Iris pigment epithelial cell (primary cell): ENCODE measurements at places on chromosomes 1 and 21.
A peak's percentile ranks its signal among the peaks of the same experiment; 100 is the strongest.

DNA sequence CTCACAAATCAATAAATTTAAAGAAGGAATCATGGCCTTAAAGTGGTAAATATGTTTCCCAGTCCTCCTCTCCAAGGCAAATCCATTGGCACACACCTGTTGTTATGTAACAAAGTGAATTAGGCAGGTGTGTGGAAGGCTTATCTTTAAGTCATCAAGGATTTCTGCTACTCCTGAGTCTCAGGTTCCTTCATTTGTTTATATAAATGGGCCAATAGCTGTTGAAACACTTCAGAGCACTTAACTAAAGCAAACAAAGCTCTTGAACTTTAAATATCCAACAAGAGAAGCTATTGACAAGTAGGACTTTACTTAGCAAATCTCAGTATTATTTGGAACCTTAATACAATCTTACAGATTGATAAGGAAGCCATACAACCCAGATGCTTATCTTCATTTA is 99.3 kb upstream of the ESRRG start:
- DNase-seq = no peak

DNA sequence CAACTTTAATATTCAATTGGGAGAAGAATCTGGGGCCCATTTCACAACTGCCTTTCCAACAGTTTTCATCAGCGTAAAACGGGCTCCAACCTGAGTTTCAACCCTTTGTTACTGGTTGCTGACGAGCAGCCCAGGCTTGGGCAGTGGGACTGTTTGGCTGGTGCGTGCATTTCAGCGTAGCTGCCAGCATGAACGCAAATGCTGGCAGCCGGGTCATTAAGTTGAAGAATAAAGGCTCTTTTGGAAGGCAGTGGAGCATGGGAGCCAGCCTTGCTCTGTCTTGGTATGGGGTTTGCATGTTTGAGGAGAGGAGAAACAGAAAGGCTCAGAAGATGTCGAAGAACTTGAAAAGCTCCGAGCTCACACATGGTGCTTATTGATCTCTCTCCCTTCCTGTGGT is 40.7 kb downstream of the WDR3 start:
- DNase-seq = no peak

GRCh38 chr1:89615676-89616598 is 17.0 kb upstream of the LRRC8C start:
- DNase-seq = no peak

- peak; percentile 66 for DNase-seq
Observed at GRCh38 chr1:225866061-225866837, 15.9 kb downstream of the TMEM63A start.

DNA sequence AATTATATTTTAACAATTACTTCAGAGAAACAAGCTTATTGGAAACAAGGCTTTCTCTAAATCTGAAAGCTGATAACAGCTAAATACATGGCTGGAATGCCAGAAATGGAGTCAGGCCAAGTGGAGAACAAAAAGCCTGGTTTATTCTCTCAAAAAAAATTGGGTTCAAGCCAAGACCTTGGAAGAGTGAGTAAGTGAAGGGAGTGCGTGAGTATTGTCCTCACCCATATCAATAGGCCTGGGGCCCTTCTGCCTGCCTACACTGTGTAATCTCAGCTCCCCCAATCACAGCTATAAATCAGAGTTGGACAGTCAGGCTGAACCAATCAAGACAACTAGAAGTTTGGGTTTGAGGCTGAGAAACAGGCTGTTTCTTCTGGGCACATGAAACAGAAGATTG is 7.4 kb downstream of the KYAT3 start:
- peak; percentile 93 for DNase-seq
